ENCODE measurements at places on chromosomes 3 and 15.

GRCh38 chr3:14135581-14135980, 10.7 kb downstream of the TMEM43 start:
- DNase-seq = no peak

GRCh38 chr3:171970301-171970788, 69.0 kb upstream of the FNDC3B start:
- no peak for DNase-seq

- no peak for DNase-seq
These were observed 79.6 kb downstream of the PPP2R3A start for GRCh38 chr3:136044980-136045745.

GRCh38 chr3:184965639-184966430, 153.9 kb downstream of the VPS8 start:
- no peak for DNase-seq

DNA sequence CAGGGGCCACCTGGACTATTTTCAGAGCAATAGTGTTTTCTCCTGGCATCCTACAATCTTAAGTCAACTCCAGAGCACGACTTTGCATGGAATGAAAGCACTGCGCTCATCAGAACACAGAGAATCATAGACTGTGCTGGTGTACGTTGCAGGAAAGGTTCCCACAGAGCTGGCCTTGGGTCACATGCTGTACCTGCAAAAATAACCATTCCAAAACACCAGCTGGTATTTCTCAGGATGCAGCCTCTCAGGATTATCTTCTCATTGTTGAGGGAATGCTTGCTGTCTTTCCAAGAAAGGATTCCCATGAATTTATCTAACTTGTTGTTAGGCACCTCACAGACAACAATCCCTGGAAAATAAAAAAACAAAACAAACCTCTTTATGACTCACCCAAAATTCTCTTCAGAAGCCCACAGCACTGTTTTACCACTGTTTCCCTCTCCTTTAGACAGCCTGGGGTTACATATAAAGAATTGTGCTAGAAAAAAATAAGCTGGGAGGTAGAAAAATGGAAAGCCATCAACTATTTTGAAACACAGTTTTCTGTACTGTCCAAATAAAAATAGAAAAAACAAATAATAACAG, 131.7 kb downstream of the ATP8B4 start:
- DNase-seq = no peak

DNA sequence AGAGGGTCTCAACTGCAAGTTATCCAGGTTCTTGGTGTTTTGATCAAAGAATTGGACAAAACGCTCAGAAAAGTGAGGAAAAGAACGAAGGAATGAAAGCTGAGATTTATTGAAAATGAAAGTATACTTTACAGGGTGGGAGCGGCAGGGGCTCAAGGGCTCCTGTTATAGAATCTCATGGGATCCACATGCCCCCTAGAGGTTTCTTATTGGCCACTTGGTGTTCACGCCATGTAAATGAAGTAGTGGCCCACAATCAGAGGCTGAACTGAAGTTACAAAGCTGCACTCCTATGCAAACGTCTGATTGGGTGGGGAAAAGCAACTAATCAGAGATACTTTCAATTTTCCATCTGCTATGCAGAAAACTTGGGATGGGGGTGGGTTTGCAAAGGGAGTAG, 216.7 kb downstream of the PTPRG start:
- no peak for DNase-seq

DNA sequence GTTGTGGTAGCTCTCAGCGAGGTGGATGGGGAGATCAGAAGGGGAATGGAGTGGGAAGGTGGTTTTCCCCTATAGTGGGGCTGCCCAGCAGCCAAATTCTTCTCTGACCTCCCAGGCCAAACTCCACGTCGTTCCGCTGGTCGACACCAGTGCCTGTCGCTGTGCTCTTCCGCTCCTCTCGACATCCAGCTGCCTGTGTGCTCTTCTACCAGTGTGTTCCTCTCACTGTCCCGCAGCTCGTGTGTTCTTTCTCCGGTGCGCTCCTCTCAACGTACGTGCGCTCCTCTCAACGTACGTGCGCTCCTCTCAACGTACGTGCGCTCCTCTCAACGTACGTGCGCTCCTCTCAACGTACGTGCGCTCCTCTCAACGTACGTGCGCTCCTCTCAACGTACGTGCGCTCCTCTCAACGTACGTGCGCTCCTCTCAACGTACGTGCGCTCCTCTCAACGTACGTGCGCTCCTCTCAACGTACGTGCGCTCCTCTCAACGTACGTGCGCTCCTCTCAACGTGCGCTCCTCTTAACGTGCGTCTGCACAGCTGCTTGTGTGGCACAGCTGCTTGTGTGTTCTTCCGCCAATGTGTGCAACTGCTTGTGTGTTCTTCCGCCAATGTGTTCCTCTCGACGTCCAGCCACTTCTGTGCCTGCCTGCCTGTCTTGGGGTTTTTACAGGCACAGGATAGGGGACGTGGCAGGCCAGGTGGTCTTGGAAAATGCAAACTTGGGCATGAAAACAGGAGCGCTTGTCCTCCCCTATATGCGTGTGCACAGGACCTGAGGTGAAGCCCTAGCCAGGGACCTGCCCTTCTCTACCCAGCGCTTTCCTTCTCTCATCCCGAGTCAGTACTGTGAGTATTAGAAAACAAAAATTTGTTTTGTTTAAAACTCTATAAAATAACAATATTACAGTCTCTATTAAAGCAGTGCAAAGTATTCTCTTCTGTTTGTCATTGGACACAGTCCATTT, 991.1 kb downstream of the GBE1 start:
- DNase-seq = peak; percentile 93

- no peak for DNase-seq
These were observed 340.7 kb upstream of the C2CD4B start for GRCh38 chr15:62505762-62506161.

GRCh38 chr15:85329561-85330422, 50.6 kb upstream of the AKAP13 start:
- DNase-seq = peak; percentile 59

DNA sequence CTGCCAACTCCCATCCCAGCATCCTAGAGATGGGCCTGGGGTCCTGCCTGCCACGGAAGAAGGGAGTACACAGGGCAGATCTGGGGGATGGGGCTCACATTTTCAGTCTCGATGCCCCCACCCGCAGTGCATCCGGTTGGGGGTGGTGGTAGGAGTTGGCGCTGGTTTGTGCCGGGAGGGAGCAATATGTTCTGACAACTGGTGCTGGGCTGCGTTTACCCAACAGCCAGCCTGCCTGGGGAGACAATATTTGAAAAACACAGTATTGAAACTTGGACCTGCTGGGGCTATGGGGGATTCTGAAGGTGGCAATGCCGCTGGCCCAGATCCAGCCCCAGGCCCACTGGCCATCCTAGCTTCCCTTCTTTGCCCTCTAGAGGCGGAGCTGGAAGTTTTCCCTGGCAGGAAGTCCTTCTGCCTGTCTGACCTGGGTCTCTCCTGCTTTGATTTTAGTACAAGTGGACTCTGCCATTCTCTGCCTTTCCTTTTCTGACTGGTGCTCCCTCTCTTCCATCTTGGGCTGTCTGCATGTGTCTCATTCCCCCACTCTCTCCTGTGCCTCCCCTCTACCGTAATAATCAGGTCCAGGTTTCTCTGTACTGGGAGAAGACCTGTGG, 3.5 kb downstream of the SEMA3F start:
- DNase-seq = no peak

DNA sequence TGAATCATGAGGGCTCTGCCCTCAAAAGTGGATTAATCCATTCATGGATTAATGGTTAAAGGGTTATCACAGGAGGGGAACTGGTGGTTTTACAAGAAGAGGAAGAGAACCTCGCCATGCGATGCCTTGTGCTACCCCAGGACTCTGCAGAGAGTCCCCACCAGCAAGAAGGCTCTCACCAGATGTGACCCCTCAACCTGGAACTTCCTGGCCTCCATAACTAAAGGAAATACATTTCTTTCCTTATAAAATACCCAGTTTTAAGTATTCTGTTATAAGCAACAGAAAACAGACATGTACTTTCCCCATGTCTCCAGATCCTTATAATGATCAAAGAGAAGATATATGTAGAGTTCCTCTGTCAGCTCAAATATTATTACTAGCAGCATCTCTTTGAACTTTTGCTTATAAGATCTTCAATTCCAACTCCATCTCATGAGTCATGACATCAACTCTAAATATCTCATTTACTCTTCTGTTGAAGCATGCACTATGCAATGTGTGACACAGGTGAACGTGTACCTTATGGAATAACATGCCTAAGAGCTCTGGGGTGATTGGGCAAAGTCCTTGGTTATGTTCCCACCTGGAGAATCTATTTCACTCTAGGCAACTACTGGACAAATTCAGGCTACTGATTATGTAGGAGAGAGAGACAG, 37.5 kb upstream of the ZBTB38 start:
- no peak for DNase-seq

DNA sequence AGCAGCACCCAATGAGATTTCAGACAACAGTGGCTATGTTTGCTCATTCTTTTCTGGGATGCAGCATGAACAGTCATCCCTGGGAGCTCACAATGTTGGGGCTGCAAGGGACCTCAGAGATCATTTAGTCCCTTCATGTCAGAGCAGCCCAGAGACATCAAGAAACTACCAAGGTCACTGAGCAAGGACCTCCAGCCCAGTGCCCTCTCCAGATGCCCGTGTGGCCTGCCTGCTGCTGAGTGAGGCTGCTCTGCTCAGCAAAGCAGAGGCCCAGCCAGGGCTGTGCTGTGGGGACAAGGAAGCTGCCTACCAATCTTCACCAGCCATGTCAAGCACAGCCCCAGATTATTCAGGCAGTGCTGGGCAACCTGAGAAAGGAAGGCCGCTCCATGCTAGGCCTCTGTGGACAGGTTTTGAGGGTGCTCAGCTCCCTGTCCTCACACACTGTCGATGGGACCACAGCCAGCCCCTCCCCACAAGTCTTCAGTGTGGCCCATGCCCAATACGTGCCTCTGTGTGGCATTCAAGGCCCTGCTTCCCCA, 99.7 kb downstream of the DAPK2 start:
- no peak for DNase-seq

DNA sequence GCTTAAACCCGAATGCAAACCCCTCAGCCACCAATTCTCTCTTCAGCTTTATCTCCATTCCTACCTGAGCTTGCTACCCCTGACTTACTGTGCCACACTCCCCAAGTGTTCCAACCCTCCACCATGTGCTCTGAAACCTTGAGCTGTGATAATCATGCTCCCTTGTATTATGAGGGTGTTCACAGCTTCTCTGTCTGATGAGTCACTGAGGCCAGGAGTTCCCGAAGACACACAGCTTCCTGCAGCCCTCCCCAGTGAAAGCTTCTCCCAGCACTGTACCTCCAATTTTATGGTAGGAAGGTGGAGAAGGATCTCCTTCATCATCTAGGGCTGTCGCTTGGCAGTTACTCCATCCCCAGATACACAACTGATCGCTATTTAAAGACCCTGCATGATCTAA, 24.9 kb downstream of the STAC start:
- no peak for DNase-seq

GRCh38 chr3:125670945-125671344, 75.6 kb upstream of the OSBPL11 start:
- DNase-seq = no peak

- DNase-seq = peak; percentile 74
These were observed 799.8 kb downstream of the NSUN3 start for GRCh38 chr3:94862703-94863102.

- no peak for DNase-seq
These were observed 15.8 kb downstream of the SLC9A9 start for GRCh38 chr3:143832433-143832832.

DNA sequence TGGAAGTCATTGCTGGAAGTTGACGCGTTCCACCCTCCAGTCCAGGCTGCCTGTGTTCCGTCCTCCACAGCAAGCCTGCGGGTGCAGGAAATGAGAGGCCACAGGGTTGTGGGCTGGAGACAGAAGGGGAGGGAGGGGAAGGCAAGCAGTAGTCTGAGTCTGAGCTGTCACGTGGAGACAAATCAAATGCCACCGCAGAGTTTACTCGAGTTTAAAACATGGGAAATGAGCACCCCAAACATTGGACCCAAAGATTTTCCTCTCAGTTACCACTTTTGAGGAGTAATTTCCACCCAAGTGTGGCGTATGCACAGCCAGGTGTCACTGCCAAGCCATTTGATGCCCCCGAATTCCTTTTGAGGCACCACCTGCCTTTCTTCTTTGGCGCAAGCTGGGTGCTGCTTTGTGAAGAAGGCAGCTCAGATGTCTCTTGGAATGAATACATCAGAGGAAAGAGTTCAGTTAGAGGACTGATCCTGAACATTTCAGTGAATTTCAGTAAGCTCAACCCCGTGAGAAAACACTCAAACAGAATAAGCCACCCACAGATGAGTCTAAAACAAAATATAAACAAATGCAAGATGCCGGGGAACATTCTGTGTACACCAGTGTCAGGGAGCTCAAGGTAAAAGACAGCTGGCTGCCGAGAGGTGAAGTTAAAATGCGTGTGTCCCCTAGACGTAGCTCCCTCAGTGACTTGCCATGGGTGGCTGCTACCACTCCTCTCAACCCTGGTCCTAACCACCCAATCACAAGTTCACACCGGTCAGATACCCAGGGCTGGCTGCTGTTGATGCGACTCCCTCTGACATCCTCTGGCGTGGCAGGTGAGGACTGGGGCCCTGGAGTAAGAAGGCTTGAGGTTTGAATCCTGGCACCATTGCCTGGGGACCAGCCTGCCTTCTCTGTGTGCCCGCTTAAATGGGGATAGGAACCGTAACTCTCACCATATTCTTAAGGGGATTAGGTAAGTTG, 203.8 kb downstream of the UACA start:
- DNase-seq = no peak

DNA sequence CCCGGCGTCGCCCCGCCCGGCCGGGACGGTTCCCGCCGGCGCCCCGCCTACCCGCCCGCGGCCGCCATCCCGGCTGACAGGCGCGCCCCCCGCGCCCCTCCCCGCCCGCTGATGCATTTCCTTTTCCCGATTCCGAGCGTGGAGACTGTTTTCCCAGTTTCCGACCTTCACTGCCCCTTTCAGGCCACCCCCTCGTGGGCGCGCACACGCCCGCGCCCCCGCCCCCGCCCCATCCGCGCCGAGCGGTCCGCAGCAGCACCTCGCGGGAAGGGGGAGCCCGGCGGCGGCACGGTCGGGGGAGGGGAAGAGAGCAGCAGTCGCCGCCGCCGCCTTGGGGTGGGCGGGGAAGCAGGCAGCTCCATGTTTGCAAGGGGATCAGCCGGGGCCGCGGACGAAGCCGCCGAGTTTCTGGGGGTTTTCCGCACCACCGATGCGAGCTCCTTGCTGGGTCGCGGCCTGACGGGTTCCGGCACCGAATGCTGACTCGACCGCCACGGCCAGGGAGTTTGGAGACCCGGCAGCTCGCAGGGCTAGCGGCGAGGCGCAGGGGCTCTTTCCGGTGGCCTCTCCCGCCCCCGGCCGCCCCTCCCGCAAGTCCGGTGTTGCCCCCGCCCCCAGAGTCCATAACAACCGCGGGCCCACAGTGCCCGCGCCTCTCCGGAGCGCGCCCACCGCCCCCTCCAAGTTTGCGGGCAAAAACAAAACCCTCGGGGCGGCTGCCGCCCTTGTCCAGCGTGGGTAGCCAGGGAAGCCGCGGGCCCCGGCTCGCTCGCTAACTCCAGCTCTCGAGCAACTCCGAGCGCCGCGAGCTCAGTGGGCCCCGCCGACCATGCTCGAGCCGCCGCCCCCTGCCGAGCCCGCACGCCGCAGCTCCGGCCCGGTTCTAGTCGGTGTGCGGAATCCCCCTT, 3.2 kb upstream of the SIN3A start:
- peak; percentile 87 for DNase-seq

GRCh38 chr15:72809329-72809728, 25.8 kb upstream of the ADPGK start:
- DNase-seq = no peak
